Thyroid gland (tissue), 4 donors: ENCODE measurements at places on chromosomes 1 and 21. TPM values are rescaled to one million over a fixed set of nuclear protein-coding genes. Genes with fewer than 3 reads are reported as not detected.

GRCh38 chr1:190478149-190479049 is 735 bp upstream of the BRINP3 start:
- no peaks in the 10 kb centered on the region for H3K27me3 ChIP-seq
- DNase-seq, result no peak
- H3K4me3 ChIP-seq, result peak overlapping the region; percentile 20
- H3K36me3 ChIP-seq, result no peaks in the 10 kb centered on the region

GRCh38 chr1:247304031-247304430 is 27.6 kb downstream of the ZNF496 start:
- peaks cover 43% of the 10 kb centered on the region for H3K36me3 ChIP-seq
- no peak overlapping the region for H3K27ac ChIP-seq
- no peak for DNase-seq
- H3K4me3 ChIP-seq, result no peak overlapping the region

GRCh38 chr1:57033222-57034001 is 67.6 kb upstream of the C8B start:
- DNase-seq, result no peak
- no peaks in the 10 kb centered on the region for H3K27me3 ChIP-seq
- H3K4me1 ChIP-seq, result no peaks in the 10 kb centered on the region
- no peak overlapping the region for H3K4me3 ChIP-seq

NCF2 gene
- 4.3 TPM for total RNA-seq

SYCP1 gene
- 0.13 TPM for total RNA-seq
